Muscle of arm (tissue), 14 donors: ENCODE measurements at places on chromosomes 4 and X. TPM values are rescaled to one million over a fixed set of nuclear protein-coding genes. Genes with fewer than 3 reads are reported as not detected.

DNA sequence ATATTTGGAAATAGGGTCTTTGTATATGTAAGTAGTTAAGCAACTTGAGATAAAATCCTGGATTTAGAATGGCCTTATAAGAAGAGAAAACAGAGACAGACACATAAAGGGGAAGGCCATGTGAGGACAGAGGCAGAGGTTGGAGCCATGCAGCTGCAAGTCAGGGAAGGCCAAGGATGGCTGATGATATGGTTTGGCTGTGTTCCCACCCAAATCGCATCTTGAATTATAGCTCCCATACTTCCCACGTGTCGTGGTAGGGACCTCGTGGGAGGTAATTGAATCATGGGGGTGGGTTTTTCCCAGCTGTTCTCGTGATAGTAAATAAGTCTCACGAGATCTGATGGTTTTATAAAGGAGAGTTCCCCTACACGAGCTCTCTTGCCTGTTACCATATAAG is 76.3 kb downstream of the STK32B start:
- peak; percentile 41 for DNase-seq

GRCh38 chr4:26021417-26022345 is 107.7 kb downstream of the SMIM20 start:
- no peak for DNase-seq

CXXC4 gene
- 4.8 TPM for polyA plus RNA-seq

ART3 gene
- polyA plus RNA-seq = 39.3 TPM
